ENCODE measurements at places on chromosomes 2 and 18.

DNA sequence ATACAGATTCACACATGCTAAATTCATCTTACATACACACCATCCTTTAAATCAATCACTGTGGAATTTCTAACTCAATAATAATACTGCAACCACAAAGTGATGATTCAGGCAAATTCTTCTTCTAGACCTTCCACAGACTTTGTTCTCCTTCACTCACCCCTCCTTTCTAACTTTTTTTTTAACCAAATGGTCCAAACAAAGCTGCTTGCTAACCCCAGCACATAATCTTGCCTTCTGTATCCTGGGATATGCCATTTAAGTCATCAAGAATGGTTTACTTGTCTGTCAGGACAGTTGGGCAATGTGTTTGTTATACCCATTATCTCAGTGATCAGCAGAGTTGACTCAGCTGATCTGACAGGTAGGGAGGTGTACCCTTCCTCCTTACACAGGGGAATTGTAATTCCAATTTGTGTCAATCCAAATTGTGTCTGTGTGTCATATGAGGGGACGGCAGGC lies 10.0 kb downstream of the SLC40A1 start:
- DNase-seq, result no peak

- no peak for DNase-seq
These were observed 43.8 kb upstream of the DDX18 start for GRCh38 chr2:117770730-117771129.

- DNase-seq, result no peak
These were observed 46.4 kb upstream of the CXCR4 start for GRCh38 chr2:136164280-136164776.

- no peak for DNase-seq
These were observed 88.5 kb upstream of the GLS start for GRCh38 chr2:190791976-190792575.

DNA sequence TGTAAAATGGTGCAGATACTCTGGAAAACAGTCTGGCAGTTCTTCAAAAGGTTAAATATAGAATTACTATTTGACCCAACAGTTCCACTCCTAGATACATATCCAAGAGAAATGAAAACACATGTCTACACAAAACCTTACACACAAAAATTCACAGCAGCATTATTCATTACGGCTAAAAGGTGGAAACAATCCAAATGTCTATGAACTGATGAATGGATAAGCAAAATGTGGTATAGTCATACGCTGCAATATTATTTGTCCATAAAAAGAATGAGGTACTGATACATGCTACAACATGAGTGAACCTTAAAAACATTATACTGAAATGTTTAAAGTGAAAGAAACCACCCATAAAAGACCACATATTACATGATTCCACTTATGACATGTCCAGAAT lies 4.0 kb downstream of the CYP27C1 start:
- DNase-seq, result no peak

GRCh38 chr2:149562324-149562723 lies 25.3 kb downstream of the MMADHC start:
- no peak for DNase-seq

- DNase-seq, result no peak
These were observed 392.2 kb upstream of the CRIM1 start for GRCh38 chr2:35963357-35963756.

- DNase-seq, result no peak
These were observed 79.0 kb upstream of the ACAA2 start for GRCh38 chr18:49892148-49892924.

DNA sequence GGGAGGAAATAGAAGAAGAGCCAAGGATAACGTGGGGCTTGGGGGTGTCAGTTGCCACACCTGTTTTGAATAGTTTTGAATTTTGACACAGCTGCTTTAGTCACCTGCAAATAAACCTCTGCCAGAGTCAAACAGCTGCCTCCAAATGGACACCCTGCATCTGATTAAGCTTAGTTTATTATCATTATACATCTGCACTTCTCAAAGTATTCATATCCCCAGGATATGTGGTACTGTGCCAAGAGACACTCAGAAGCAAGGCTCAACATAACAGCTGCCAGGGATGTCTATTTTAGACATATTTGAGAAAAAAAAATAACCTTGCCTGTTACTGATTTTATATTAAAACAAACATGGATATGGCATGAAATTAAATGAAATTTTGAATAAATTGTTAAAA lies 122.5 kb upstream of the WDR75 start:
- no peak for DNase-seq

GRCh38 chr2:102622646-102623045 lies 3.3 kb downstream of the SLC9A2 start:
- no peak for DNase-seq

DNA sequence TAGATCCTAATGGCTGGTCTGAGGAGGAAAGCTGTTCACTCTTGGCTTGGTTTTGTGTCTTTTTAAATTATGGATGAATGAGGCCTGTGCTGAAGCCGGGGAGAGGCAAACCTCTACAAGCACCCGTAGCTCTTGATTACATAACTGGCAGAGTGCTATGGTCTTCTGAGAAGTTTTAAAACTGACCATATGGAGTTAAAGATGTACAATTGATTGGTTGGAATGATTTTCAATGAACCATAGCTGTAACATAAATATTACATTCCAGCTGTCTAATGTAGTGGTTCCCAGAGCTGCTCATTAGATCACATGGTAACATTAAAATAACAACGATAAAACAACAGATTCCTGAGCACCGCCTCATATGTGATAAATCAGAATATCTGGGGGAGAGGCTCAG lies 71.1 kb upstream of the MAP4K3 start:
- no peak for DNase-seq

DNA sequence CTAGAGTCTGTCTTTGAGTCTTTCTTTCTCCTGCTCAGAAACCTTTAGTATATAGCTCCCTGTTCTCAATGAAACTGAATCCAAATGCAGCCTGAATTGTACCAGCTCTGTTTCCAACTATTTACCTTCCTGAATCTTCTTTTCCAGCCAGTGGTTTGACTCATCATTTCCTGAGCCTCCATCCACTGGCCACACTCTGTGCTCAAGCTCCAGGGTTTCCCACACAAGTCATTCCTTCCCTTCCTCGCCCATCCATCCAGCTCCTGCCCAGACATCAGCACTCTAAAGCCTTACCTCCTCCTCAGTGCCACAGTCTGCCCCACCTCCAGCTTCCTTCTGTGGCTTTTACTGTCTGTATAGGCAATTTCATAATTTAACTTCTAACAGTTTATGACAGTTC lies 233.6 kb upstream of the RASGRP3 start:
- DNase-seq, result no peak

GRCh38 chr18:48778344-48779011 lies 172.3 kb downstream of the SMAD7 start:
- DNase-seq, result no peak

DNA sequence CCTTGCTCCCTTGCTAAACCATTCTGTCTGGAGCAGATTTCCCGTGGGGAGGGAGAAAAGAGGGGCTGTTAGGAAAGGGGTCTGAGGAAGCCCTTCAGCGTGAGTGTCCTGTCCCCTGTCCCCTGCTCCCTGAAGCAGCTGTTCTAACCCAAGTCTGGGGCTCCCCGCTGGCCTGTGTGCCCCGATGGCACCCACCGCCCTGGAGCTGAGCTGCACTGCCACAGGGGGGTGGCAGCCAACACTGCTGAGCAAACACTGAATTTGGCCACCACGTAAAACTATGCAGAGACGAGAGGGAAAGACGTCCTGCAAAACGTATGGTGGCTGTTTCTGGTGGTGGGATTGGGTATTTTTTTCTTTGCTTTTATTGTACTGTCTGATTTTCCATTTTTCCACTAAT lies 17.9 kb downstream of the KCNG2 start:
- no peak for DNase-seq

- no peak for DNase-seq
These were observed 187.8 kb downstream of the DPP4 start for GRCh38 chr2:161886248-161886647.

DNA sequence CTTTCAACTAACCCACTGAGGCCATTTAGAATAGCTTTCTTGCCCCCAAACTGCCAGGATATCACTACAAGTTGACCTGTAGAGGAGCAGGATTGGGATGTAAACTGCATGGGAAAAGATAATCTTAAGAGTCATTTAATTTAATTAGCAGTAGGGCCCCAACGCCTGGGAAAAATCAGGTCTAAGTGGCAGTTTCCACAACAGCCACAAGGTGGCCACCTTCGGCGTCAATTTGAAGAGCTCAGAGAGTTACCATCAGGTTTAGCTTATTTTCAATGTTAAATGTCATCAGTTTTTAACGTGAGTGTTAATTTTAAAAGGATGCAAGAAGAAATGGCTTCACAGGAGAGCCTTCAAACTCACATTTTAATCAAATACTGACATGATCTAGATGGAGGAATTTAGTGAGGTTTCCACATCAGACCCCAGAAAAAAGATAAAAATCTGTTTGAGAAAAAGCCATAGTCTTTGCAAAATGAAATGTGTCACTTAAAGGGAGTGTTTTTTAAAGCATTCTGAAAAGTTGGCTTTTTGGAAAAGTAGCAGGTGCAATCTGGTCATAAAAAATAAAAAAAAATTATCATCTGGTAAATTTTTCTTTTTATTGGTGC lies 77.3 kb upstream of the UPP2 start:
- DNase-seq, result peak; percentile 17

DNA sequence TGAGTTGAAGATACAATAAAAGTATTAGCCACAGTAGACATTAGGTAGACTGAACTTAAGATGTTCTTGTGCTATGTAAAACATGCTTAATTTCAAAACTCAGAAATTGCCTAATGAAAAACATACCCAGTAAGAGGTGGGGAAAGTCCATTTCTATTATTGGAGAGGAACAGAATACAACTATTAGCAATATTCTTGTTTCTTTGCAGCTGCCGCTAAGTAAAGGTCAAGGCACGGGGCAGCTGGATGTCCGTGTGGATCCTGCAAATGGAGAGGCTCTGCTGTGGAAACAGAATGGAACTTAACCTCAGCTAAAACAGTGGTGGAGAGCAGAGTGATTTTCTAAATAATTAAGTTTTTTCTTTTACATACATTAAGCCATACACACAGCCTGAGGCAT lies 139.2 kb upstream of the ARHGAP28 start:
- no peak for DNase-seq

- no peak for DNase-seq
These were observed 17.6 kb downstream of the PRKCE start for GRCh38 chr2:45669032-45669486.

DNA sequence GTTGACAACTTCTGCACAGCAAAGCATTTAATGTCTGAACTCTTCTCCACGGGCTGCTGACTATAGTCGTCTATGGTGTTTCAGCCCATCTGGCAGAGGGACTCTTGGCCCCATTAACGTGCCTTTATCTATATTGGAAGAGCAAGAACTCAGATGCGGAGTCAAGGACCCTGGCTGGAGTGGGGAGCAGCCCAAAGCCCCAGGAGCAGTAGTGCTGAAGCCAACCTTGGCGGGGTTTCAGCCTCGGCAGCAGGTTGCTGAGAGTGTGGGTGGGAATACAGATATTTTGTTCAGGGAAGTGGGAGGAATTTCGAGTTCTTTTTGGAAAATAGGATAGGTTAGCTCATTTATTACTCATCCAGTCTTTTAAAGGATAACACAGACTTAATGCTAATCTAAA lies 34.2 kb downstream of the TMEM17 start:
- DNase-seq, result no peak

GRCh38 chr2:206452750-206453149 lies 9.4 kb downstream of the ADAM23 start:
- peak; percentile 40 for DNase-seq

DNA sequence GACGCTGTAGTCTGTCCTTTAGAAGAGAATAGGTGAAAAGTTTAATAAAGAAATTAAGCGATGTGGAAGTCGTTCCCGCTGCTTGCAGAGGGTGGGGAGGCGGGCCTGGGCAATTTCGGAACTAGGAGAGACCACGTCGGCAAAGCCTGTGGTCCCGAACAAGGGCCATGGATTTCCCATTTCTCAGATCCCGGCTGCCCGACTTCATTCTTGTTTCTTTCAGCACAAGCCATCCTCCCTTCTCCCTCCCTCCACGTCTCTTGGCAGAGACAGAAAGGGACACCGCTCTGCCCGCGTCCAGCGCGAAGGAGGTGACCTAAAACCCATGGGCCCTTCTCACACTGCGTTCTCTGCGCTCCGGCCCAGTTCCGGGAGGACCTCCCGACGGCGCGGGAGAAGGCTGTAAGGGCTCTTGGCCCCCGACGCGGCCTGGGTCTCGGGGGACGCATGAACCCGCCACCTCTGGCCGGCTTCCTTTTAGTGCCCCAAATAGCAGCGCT lies 2.2 kb upstream of the BCL2L11 start:
- DNase-seq, result no peak

DNA sequence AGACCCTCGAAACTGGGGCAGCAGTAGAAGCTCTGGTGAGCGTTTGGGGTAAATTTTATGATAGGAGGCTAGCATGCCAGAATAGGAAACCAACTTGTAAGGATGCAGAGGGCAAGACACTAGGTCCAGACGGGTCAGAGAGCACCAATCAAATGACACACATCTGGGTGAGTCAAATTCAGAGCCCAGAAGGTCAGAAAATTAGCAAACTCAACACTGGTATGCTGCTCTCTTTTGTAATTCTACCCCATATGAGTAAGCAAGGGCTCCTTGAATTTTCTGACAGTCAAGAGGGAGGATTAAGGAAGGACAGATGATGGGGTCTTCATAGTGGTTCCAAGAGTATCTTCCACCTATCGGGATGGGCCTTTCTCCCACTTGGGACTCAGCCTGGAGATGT lies 209.8 kb downstream of the BCL2 start:
- DNase-seq, result no peak

- no peak for DNase-seq
These were observed 456.5 kb upstream of the SOX11 start for GRCh38 chr2:5235701-5236100.

DNA sequence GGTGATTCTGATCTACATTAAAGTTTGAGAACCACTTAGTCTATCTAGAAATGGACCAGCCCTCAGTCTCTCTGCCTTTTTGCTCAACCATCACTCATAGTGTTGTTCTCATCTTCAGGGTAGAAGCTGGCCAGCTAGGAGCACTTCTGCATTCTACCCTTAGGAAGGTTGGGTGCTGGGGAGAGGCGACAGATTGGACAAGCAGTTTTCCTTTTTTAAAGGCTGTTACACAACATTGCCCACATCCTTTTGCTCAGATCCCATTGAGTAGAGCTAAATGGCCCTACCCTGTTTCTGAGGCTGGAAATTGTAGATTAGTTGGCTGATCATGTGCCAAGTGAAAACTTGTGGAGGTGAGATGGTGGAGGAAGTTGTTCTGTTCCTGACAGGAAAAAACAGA lies 35.6 kb downstream of the OSBPL6 start:
- no peak for DNase-seq

DNA sequence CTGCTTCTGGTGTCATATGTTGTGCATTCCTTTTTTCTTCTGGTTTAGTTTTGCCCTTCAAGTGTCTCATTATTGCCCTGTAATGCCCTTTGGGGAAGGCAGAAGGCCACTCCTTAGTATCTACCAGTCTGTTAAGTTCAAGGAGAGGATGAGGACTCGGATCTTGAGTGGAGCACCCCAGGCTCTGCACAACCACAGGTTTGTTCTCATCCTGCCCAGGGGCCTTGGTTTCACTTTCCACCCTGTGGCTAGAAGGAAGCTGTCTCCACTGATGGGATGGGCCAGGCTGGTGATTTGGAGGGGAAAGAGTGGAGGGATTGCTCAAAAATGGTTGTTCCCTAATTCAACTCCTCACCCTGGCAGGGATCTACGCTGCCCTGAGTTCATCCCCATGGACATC lies 30.2 kb upstream of the RAB11FIP5 start:
- no peak for DNase-seq

All from H54 (cell line).